Neural crest cell (in vitro differentiated cells): ENCODE measurements at places on chromosomes 12 and 14.

GRCh38 chr12:41459906-41460214, 271.7 kb downstream of the PDZRN4 start:
- no peak for DNase-seq

- no peak for DNase-seq
Measured at GRCh38 chr12:95055057-95055456, 18.4 kb downstream of the NR2C1 start.

DNA sequence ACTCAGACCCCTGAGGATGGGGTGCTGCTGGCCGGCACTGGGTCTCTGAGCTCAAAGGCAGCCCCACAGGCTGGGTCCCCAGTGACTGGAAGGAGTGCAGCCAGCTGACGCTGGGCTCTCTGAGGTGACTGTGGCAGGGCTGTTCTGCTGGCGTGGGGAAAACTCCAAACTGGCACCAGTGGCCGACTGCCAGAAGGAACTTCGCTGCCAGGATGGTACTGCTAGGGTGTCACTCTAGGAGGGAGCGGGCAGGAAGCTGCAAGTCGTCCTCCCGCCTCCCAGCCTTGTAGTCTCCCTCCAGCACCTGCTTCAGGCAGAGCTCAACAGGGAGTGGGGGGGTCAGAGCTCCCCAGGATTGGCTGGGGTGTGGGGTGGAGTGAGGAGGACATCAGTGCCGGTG, 41.3 kb downstream of the CDC42BPB start:
- DNase-seq: no peak

- DNase-seq: peak; percentile 44
Measured at GRCh38 chr14:85531141-85531586, 1.2 kb downstream of the FLRT2 start.

DNA sequence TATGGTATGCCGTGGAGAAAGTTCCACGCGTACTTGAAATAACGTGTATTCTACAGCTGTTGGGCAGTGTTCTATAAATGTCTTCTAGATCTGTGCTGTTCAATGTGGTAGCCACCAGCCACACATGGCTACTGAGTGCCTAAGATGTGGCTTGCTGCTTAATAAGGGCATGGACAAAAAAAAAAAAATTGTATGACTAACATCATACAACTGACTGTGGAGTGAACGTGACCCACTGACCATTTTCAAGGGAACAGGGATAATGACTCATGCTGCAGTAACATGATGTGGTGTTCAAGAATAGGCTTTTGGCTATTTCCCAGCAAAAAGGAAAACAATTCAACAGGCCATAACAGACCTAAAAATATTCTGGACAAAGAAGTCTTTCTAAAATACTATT, 13.0 kb downstream of the ATG14 start:
- no peak for DNase-seq

DNA sequence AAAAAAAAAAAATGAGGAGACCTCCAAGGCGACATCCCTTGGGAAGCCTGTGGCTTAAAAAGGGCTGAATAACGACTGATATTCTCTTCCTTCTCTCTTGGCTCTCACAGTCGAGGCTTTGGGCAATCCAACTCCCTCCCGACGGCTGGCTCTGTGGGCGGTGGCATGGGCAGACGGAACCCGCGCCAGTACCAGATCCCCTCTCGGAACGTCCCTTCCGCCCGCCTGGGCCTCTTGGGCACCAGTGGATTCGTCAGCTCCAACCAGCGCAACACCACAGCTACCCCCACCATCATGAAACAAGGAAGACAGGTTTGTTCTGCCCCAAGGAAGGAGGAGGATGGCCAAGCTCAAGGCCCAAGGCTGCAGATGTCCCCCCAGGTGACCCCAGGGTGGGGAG, 127.8 kb downstream of the GCH1 start:
- no peak for DNase-seq

GRCh38 chr14:80313806-80314205, 102.5 kb upstream of the DIO2 start:
- DNase-seq: no peak

DNA sequence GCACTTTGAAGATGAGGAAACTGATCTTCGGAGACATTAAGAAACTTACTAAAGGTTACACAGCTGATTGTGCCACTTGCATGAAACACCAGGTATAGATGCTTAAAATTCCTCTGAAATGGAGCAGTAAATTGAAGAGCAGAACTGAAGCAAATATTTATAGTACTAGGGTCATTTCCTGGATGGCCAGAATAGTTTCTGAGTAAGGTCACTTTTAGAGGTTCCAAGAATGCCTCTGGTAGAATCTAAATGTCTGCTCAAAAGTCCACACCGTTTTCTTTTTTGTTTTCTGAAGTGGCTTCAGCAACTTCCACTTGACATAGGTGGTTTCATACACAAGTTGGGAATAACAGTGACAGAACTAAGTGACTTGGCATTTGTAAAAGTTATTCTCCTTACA, 19.4 kb downstream of the TPH2 start:
- DNase-seq: no peak

- DNase-seq: no peak
Measured at GRCh38 chr12:122558745-122559641, 31.9 kb downstream of the KNTC1 start.

- DNase-seq: no peak
Measured at GRCh38 chr14:73732006-73732405, 17.8 kb upstream of the PNMA1 start.

DNA sequence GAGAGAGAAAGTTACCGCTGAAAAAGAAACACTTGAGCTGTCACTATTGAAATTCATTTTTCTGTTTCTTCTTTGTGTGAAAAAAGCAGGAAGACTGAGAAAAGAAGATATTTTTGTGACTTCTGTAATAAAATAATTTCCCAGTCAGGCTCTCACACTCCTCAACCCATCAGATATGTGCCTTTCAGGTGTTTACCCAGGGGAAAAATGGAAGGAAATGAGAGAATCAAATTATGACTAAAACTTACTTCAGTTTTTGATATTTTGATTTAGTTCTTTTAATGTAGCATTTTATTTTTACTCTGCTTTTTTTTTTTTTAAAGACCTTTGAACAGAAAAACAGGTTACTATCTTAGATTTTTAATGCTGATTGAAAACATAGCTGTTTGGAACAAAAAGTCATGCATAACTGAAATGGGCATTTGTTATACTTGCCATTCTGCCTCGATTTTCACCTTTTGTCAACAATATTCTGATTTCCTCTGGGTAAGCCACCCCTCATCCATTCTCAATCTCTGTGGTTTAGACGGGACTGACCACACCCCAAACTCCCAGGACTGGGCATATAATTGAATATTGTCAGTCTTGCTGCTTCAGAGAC, 133.2 kb upstream of the KRR1 start:
- no peak for DNase-seq

- DNase-seq: no peak
Measured at GRCh38 chr14:80669426-80669825, 272.1 kb downstream of the CEP128 start.

GRCh38 chr12:71503579-71504391, 64.2 kb downstream of the LGR5 start:
- no peak for DNase-seq

- DNase-seq: no peak
Measured at GRCh38 chr14:76782885-76783566, 21.8 kb downstream of the VASH1 start.

- DNase-seq: no peak
Measured at GRCh38 chr14:102902086-102902485, 20.4 kb upstream of the AMN start.

DNA sequence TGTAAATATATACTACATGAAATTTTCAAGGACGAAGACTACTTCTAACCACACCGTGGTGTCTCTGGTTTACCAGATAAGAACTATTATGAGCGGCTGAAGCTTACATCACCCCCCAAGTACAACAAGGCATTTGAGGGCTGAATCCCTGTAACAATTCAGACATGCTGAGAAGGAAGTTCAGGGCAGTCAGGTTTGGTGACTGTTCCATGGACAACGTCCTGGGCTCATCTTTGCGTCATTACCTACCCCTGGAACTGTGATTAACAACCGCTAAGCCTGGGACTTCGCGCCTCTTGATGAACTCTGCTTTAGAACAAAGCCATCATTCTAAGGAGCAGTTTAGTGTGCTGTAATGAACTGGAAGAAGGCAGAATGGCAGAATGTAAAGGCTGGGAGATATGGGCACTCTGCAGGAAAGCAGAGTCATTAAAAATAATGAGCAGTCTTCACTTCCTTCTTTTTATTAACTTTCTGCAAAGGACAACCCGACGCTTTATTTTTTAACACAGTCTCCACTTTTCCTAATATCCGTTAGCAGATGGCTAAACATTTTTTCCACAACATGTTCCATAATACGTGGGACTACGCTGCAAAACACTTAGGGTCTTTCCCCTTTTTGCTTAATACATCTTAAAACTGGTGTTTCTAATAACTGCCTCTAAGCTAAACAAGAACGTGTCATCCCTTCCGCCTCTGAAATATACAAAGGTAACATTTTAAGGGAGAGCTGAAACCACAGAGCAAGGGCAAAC, 263.2 kb downstream of the ADAMTS20 start:
- DNase-seq: no peak

GRCh38 chr14:104827177-104828055, 26.5 kb downstream of the ZBTB42 start:
- peak; percentile 61 for DNase-seq

GRCh38 chr12:62724947-62725451, 210.0 kb downstream of the PPM1H start:
- no peak for DNase-seq

DNA sequence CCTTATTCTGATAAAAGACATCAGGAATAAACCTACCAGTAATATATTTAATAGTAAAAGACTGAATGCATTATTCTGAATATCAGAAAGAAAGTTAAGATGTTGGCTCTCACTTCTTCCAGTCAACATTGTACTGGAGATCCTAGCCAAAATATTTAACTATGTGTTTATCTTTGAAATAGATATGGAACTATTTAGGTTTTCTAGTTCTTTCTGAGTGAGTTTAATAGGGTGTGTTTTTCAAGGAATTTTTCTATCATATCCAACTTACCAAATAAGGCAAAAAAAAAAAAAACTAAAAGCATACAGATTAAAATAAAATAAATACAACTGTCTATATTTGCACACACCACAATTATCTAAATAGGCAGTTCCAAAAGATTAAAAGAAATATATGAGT, 478.9 kb upstream of the LMO3 start:
- no peak for DNase-seq

DNA sequence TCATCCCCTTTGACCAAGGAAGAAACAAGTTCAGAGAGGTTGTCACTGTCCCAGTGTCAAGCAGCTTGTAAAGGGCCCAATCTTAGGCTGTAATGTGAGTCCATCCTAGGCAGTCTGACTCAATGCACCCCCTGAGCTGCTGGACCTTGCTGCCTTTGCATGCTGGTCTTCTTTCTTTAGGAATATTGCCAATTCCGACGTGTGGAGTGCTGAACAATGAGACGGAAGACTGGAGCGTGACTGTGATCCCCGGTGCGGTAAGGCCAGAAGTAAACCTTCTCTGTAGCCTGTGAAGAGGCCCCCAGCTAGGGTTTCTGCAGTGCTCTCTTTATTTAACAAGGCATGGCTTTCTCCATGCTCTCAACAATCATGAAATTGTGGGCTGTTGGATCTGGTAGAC, 963 bp downstream of the TCTN2 start:
- DNase-seq: no peak

GRCh38 chr14:105908481-105908911, 382.1 kb downstream of the TMEM121 start:
- DNase-seq: no peak

GRCh38 chr12:89082370-89082753, 269.9 kb downstream of the DUSP6 start:
- DNase-seq: no peak

GRCh38 chr14:24053548-24054323, 1.9 kb downstream of the CARMIL3 start:
- no peak for DNase-seq
